Upper lobe of right lung (tissue), 1 donor: ENCODE measurements at places on chromosomes 1 and 21. TPM values are rescaled to one million over a fixed set of nuclear protein-coding genes. Genes with fewer than 3 reads are reported as not detected.

GRCh38 chr1:243455760-243456651 is 200.2 kb downstream of the SDCCAG8 start:
- no peak overlapping the region for H3K4me3 ChIP-seq
- peaks cover 13% of the 10 kb centered on the region for H3K36me3 ChIP-seq
- no peaks in the 10 kb centered on the region for H3K27me3 ChIP-seq

Gene CHI3L2
- total RNA-seq: 50.3 TPM

DNA sequence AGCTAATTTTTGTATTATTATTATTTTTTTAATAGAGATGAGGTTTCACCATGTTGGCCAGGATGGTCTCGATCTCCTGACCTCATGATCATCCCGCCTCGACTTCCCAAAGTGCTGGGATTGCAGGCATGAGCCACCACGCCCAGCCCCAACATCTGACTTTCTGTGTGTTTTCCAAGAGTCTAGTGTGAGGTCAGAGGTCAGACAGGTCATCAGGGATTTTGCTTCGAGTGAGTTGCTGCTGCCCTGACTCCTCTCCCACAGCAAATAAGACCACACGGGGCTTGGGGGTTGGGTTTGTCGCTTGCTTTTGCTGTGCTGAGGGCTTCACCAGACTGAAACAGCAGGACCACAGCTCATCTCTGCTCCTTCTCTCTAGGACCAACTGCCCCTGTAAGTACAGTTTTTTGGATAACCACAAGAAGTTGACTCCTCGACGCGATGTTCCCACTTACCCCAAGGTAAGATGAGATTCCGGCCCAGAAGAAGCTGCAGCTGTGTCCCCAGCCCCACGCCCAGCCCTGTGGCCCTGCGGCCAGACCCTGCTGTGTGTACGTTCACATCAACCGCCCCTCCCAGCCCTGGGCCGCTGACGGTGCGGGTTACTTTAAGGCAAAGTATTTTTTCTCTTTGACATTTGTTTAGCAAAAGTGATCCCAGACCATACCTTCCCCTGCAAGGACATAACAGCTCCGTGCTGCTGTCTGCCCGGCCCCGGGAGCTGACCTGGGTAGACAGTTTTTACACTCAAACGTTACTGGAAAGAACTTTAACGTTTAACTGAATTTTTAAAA is 97.5 kb downstream of the PDE9A start:
- H3K27ac ChIP-seq: no peak overlapping the region
- no peaks in the 10 kb centered on the region for H3K27me3 ChIP-seq
- H3K36me3 ChIP-seq: no peaks in the 10 kb centered on the region
- H3K4me3 ChIP-seq: no peak overlapping the region

Gene PPIE
- 36.5 TPM for total RNA-seq

Gene SPRR1B
- not detected for total RNA-seq

Gene AGBL4
- total RNA-seq: not detected

GRCh38 chr1:162200096-162200847 is 130.8 kb downstream of the NOS1AP start:
- H3K4me1 ChIP-seq: no peaks in the 10 kb centered on the region
- no peak overlapping the region for H3K4me3 ChIP-seq

- no peaks in the 10 kb centered on the region for H3K36me3 ChIP-seq
- DNase-seq: no peak
- H3K4me3 ChIP-seq: no peak overlapping the region
Observed at GRCh38 chr1:26145960-26146294, 13.0 kb upstream of the FAM110D start.

Gene KCNT2
- total RNA-seq: 8.1 TPM

GRCh38 chr1:243495442-243496186 is 239.8 kb downstream of the SDCCAG8 start:
- no peak for DNase-seq
- H3K4me3 ChIP-seq: no peak overlapping the region
- H3K27ac ChIP-seq: peak overlapping the region; percentile 67
- peaks cover 8% of the 10 kb centered on the region for H3K36me3 ChIP-seq
- no peaks in the 10 kb centered on the region for H3K27me3 ChIP-seq

DNA sequence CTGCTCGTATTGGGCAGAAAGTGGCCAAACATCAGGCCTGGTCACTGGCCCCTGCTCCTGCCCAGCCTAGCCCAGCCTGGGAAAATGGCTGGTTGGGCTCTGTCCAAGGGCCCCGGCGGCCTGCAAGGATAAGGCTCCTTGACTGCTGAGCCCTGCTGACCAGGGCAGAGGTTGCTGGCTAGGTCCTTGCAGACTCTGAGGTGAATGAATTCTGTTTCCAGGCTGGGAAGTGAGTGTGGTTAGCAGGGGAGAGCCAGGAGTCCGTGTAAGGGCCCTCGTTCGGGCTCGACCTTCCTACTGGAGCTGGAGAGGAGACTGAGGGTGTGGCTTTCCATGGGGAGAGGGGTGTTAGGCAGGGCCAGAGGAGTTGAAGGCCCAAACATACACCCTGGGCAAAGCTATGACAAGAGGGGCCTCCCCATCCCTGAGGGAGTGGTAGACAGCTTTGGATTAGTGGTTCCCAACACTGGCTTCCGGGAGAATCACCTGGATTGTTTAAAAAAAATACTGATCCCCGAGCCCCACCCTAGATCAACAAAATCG is 20.6 kb downstream of the CSF1 start:
- peaks cover 31% of the 10 kb centered on the region for H3K36me3 ChIP-seq
- H3K27ac ChIP-seq: peak overlapping the region; percentile 31

Gene CELA3A
- total RNA-seq: not detected

DNA sequence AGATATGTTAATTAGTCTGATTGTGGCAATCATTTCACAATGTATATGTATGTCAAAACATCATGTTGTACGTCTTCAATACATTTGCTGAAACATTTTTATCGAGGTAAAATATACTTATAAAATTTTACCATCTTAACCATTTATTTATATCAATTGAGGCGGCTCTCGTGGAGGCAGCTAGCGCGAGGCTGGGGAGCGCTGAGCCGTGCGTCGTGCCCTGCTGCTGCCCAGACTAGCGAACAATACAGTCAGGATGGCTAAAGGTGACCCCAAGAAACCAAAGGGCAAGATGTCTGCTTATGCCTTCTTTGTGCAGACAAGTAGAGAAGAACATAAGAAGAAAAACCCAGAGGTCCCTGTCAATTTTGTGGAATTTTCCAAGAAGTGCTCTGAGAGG is 202.5 kb upstream of the PBX1 start:
- DNase-seq: no peak
- H3K4me3 ChIP-seq: no peak overlapping the region
- no peaks in the 10 kb centered on the region for H3K4me1 ChIP-seq
- H3K27me3 ChIP-seq: no peaks in the 10 kb centered on the region
- H3K36me3 ChIP-seq: no peaks in the 10 kb centered on the region
- H3K27ac ChIP-seq: no peak overlapping the region

GRCh38 chr1:119286587-119287181 is 81.9 kb upstream of the HAO2 start:
- H3K27ac ChIP-seq: no peak overlapping the region
- H3K4me1 ChIP-seq: no peaks in the 10 kb centered on the region
- H3K4me3 ChIP-seq: no peak overlapping the region
- no peaks in the 10 kb centered on the region for H3K36me3 ChIP-seq
- no peaks in the 10 kb centered on the region for H3K27me3 ChIP-seq

DNA sequence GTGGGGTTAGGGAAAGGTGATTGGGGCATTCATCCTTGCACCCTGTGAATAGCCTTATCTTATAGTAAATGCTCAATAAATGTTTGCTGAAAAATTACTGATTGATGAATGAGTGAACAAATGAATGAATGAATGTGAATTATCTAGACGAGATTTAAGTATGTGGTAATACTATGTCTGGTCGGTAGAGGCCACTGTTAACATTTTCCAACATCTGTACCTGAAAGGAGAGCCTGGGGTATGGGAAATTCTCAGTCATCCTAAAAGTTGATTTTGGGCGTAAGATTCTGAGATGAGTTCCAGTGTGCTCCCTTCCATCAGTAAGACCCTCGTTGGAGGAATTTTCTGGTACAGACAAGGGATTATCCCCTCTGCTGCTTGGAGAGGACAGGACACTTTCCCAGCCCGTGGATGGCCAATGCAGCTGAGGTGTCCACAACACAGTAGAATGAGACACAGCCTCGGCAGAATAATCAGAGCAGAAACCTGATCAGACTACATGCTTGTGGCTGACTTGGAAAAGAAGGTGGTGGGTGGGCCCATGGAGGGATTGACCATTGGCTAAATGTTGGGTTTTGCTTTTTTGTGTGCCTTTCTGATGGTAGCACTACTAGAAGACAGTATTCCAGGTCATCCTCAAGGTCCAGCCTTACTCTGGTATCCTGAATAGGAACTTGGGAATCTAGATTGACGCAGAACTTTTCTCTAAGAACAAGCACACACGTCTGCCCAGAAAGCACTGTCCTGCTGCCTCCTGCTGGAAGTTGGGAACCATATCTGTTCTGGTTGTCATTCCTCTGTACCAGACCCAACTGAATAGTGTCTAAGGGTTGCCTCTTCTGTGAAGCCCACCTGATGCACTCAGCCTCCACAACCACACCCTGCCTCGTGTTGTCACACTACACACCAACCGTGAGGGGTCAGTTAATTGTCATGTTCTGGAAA is 262.0 kb downstream of the TNR start:
- no peak overlapping the region for H3K27ac ChIP-seq
- no peak for DNase-seq
- no peaks in the 10 kb centered on the region for H3K36me3 ChIP-seq
- peaks cover 5% of the 10 kb centered on the region for H3K4me1 ChIP-seq
